Ascending aorta (tissue), 2 donors: ENCODE measurements at places on chromosomes 6 and 20. TPM values are rescaled to one million over a fixed set of nuclear protein-coding genes. Genes with fewer than 3 reads are reported as not detected.

Gene SLC16A10
- 7.8 TPM for total RNA-seq

Gene SOBP
- total RNA-seq: 5.4 TPM

Gene SNPH
- total RNA-seq: 10.4 TPM

Gene LINC00237
- not detected for total RNA-seq

Gene SPACA1
- total RNA-seq: not detected

- no peak overlapping the region for H3K4me3 ChIP-seq
- no peaks in the 10 kb centered on the region for H3K4me1 ChIP-seq
- no peaks in the 10 kb centered on the region for H3K27me3 ChIP-seq
- no peak for DNase-seq
- H3K36me3 ChIP-seq: no peaks in the 10 kb centered on the region
These were observed 260.0 kb upstream of the CDYL start for GRCh38 chr6:4516206-4516605.

- no peak overlapping the region for H3K4me3 ChIP-seq
- H3K4me1 ChIP-seq: peaks cover 17% of the 10 kb centered on the region
- H3K36me3 ChIP-seq: no peaks in the 10 kb centered on the region
- no peak for DNase-seq
These were observed 103.5 kb downstream of the GJA10 start for GRCh38 chr6:89997456-89998445.

- H3K4me1 ChIP-seq: no peaks in the 10 kb centered on the region
- H3K36me3 ChIP-seq: no peaks in the 10 kb centered on the region
- H3K27me3 ChIP-seq: no peaks in the 10 kb centered on the region
- no peak overlapping the region for H3K4me3 ChIP-seq
These were observed 83.6 kb upstream of the EYS start for GRCh38 chr6:65790666-65791065.

GRCh38 chr20:10336959-10337729, 96.9 kb downstream of the MKKS start:
- no peak for DNase-seq
- H3K4me3 ChIP-seq: no peak overlapping the region
- no peak overlapping the region for H3K27ac ChIP-seq
- H3K27me3 ChIP-seq: no peaks in the 10 kb centered on the region
- no peaks in the 10 kb centered on the region for H3K36me3 ChIP-seq
- H3K4me1 ChIP-seq: peaks cover 5% of the 10 kb centered on the region

- no peaks in the 10 kb centered on the region for H3K27me3 ChIP-seq
- H3K27ac ChIP-seq: no peak overlapping the region
- no peaks in the 10 kb centered on the region for H3K36me3 ChIP-seq
- no peaks in the 10 kb centered on the region for H3K4me1 ChIP-seq
- DNase-seq: no peak
These were observed 92.4 kb downstream of the COL9A1 start for GRCh38 chr6:70210462-70210861.

- H3K4me3 ChIP-seq: no peak overlapping the region
- H3K4me1 ChIP-seq: no peaks in the 10 kb centered on the region
- DNase-seq: no peak
These were observed 100.3 kb upstream of the MYL9 start for GRCh38 chr20:36441027-36441414.

DNA sequence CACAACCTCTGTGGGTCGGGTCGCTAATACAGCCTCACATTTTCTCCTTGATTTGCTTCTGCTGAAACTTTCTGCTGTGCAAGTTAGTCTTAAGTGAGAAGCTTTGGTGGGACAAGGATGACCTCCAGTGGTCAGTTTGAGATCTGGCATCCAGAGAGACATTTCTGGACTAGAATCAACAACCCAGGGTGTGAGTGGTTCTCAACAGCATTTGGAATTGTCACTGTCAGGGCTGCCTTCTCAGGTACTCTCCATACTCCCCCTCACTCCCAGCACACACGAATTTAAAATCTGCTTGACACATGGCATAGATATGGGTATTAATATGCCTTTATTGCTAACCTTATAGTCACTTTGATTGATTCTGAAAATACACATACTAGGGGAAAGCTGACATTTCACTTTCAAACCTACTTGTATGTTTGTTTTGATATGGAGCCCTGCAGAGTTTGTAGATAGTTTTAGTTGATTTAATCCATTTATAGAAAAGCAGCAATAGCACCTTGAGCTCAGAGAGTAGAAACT, 13.2 kb downstream of the OTOR start:
- H3K4me3 ChIP-seq: no peak overlapping the region
- no peaks in the 10 kb centered on the region for H3K36me3 ChIP-seq
- H3K4me1 ChIP-seq: no peaks in the 10 kb centered on the region
- no peak for DNase-seq
- H3K27me3 ChIP-seq: no peaks in the 10 kb centered on the region

GRCh38 chr6:50762798-50763197, 49.5 kb downstream of the TFAP2D start:
- no peak overlapping the region for H3K27ac ChIP-seq
- H3K4me1 ChIP-seq: no peaks in the 10 kb centered on the region
- H3K36me3 ChIP-seq: no peaks in the 10 kb centered on the region
- no peak overlapping the region for H3K4me3 ChIP-seq
- DNase-seq: no peak

- no peak for DNase-seq
- H3K4me3 ChIP-seq: no peak overlapping the region
- no peaks in the 10 kb centered on the region for H3K4me1 ChIP-seq
- no peak overlapping the region for H3K27ac ChIP-seq
These were observed 46.9 kb upstream of the TRERF1 start for GRCh38 chr6:42498473-42499128.

DNA sequence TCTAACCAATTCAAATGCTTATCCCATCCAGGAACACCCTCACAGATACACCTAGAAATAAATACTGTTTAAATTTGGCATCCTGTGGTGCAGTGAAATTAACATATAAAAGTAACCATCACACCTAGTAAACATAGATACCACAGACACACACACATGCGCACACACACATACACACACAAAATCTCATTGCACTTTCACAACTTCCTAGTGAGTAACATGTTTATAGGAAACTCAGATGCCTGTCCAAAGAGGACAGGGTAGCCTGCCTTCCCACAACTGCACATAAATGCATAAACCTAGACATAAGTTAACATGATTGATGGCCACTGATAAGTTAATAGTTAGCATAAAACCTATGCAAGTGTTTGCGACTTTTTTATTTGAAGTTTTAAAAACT, 56.8 kb downstream of the LRRC1 start:
- no peaks in the 10 kb centered on the region for H3K36me3 ChIP-seq
- H3K4me1 ChIP-seq: peaks cover 9% of the 10 kb centered on the region
- H3K4me3 ChIP-seq: no peak overlapping the region
- no peaks in the 10 kb centered on the region for H3K27me3 ChIP-seq
- H3K27ac ChIP-seq: no peak overlapping the region
- DNase-seq: no peak

DNA sequence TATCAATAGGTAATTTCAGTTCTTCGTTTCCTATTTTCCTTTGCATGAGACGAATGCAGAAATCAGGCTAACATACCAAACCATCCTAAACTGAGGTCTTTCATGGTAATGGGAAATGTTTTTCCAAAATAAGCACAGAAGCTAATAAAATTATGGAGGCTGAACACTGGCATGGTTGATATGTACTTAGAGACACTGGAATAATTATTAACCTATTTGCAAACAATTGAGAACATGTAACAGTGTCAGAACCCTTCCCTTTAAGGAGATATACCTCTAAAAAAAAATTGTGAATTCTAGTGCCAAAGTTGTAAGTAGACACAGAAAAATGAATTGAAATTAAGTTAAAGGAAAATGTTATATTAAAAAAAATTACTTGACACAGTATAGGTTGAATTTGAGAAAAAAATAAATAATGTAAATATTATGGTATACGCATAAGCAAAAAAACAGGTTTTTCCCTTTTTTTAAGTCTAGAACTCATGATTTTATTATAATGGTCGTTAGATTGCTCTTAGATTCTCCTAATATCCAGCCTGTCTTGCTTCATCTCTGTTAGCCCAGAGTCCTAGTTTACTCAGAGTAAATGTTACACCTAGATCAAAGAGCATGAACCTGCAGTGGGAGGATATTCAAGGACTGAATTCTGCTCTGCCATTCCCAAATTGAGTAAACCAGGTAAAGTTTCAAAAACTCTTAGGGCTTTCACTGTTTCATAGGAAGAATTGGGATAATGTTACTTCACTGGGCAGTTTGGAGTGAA, 1.7 kb downstream of the SLC17A2 start:
- no peak overlapping the region for H3K4me3 ChIP-seq
- no peaks in the 10 kb centered on the region for H3K4me1 ChIP-seq
- DNase-seq: no peak
- no peaks in the 10 kb centered on the region for H3K36me3 ChIP-seq
- H3K27me3 ChIP-seq: no peaks in the 10 kb centered on the region
- no peak overlapping the region for H3K27ac ChIP-seq

DNA sequence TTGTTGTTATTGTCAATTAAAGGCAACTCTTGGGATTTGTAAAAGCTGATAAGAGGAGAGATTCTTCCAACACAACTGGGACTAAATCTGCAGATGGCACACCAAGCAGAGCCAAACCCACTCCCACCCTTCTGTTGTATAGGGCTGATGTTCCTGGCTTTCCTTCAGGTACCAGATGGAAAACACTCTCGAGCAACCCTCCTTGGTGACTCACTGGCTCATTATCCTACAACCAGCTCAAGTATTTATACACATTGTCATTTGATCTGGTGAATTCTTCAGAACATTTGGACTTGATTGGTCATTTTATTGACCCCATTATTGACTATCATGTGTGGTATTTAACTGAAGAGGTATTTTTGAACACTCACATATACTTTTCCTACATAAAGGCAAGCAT, 190.3 kb upstream of the PCSK2 start:
- no peak overlapping the region for H3K4me3 ChIP-seq
- H3K27me3 ChIP-seq: no peaks in the 10 kb centered on the region
- DNase-seq: no peak
- no peak overlapping the region for H3K27ac ChIP-seq
- H3K36me3 ChIP-seq: no peaks in the 10 kb centered on the region

- no peaks in the 10 kb centered on the region for H3K27me3 ChIP-seq
- H3K4me1 ChIP-seq: no peaks in the 10 kb centered on the region
- no peak for DNase-seq
- H3K4me3 ChIP-seq: no peak overlapping the region
- no peaks in the 10 kb centered on the region for H3K36me3 ChIP-seq
These were observed 366.8 kb upstream of the KHDRBS2 start for GRCh38 chr6:62652692-62653328.

DNA sequence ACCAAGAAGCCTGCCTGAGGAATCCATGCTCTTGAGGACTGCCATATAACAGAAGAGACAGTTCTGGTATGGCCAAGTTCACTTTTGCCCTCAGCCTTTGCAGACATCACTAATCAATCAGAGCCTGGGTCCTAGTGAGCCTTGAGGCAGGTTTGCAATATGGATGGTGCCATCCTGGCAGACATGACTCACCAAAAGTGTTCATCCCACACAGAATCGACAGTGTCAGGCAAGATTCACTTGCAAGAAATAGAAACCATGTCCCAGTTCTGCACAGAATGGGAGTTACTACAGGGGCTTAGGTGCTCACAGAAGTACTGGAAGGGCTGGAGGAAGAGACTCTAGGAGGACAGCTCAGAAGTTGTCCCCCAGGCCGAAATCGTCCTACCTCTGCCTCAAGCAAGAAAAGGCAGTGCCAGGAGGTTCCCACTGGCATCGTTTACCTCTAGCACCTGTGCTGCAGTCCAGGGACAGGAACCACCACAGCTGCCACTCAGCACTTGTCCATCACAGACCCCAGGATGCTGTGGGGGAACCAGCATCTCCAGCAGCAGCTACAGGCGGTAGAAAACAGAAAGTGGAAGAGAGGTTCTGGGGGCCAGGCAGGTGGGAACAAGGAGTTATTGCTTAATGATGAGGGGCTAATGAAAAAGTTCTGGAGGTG, 42.6 kb upstream of the PHACTR3 start:
- H3K4me3 ChIP-seq: no peak overlapping the region
- peak; percentile 15 for DNase-seq
- no peaks in the 10 kb centered on the region for H3K36me3 ChIP-seq
- H3K4me1 ChIP-seq: no peaks in the 10 kb centered on the region
- H3K27me3 ChIP-seq: no peaks in the 10 kb centered on the region

DNA sequence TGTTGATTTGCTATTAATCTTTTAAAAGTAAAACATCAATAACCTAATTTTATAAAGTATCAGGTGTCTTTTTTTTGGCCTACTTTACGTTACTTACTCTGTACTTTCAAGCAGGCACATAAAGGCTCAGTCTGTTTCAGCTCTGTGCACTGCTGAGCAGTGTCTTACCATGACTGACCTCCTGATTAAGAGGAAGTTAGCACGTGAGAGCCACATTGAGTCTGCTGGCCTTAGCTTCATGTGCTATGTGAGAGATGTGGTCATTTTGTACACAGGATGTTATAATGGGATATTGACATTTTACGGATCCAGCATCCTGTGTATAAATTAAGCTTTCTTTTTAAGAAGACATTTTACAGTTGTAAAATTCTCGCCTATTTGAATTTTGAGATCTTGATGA, 31.9 kb downstream of the ARID1B start:
- no peak overlapping the region for H3K27ac ChIP-seq
- no peaks in the 10 kb centered on the region for H3K36me3 ChIP-seq
- DNase-seq: no peak
- H3K4me3 ChIP-seq: no peak overlapping the region
- H3K27me3 ChIP-seq: no peaks in the 10 kb centered on the region
- H3K4me1 ChIP-seq: no peaks in the 10 kb centered on the region

- peaks cover 5% of the 10 kb centered on the region for H3K4me1 ChIP-seq
- no peak overlapping the region for H3K27ac ChIP-seq
- no peak for DNase-seq
These were observed 6.9 kb downstream of the SIGLEC1 start for GRCh38 chr20:3705491-3705969.

DNA sequence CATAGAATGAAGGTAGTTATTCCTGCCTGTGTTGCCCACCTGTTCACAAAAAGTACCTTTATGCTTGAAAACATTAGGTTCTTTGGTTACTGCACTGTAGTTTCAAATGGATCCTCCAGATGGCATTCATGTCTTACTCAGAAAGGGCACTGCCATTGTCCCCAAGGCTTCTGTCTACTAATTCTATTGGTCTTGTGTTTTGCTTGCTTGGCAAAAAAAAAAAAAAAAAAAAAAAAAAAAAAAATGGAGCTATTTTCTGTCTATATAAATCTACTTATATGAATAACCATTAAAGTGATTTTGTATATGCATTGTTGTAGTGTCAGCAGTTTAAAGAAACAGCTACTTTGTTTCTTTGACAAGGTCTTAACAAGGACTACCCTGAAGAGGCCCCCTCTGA, 12.7 kb upstream of the EFHC1 start:
- no peak overlapping the region for H3K4me3 ChIP-seq
- DNase-seq: no peak
- no peaks in the 10 kb centered on the region for H3K36me3 ChIP-seq
- H3K27ac ChIP-seq: no peak overlapping the region
- H3K27me3 ChIP-seq: no peaks in the 10 kb centered on the region
- no peaks in the 10 kb centered on the region for H3K4me1 ChIP-seq

GRCh38 chr20:20731000-20731944, 18.8 kb upstream of the RALGAPA2 start:
- H3K4me1 ChIP-seq: peaks cover 6% of the 10 kb centered on the region
- no peaks in the 10 kb centered on the region for H3K36me3 ChIP-seq
- no peaks in the 10 kb centered on the region for H3K27me3 ChIP-seq
- no peak overlapping the region for H3K4me3 ChIP-seq
- DNase-seq: no peak
- peak overlapping the region; percentile 82 for H3K27ac ChIP-seq
